ENCODE measurements at places on chromosomes 5 and 9. TPM values are rescaled to one million over a fixed set of nuclear protein-coding genes. Genes with fewer than 3 reads are reported as not detected.

DNA sequence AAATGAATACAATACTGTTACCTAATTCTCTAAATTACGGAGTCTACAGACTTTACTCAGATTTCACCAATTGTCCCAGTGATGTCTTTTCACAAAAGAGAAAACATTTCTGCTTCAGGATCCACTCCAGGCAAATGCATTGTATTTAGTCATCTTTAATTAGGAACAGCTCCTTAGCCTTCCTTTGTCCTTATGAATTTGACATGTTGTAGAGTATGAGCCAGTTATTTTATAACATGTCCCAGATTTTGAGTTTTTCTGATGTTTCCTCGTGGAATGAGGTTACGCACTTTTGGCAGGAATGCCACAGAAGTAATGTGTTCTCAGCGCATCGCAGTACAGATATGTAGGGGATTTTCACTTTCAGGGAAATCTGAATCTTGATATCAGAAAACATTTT is 10.5 kb downstream of the HABP4 start:
- no peak for DNase-seq

GRCh38 chr9:73129941-73130685 is 21.6 kb upstream of the ANXA1 start:
- no peak for DNase-seq

DNA sequence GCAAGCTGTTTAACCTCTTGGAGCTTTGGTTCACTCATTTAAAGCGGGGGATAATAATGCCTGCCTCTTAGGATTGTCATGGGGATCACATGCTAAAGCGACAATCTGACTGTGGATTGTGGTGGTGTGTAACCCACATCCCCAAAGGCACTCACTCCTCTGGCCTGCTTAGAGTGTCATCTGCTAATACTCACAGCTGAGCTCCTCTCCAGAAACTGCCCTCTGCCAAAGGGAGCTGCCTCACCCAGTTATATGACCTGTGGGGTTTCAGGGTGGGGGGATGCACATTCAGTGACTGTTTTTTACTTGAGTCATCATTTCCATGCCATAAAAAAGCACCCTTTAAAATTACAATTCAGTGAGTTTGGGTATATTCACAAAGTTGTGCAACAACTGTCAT is 110.0 kb upstream of the SPOCK1 start:
- no peak for DNase-seq

- DNase-seq, result no peak
These were observed 496.9 kb upstream of the ADAMTS16 start for GRCh38 chr5:4643190-4643589.

GRCh38 chr9:127368852-127369402 is 28.0 kb upstream of the SLC2A8 start:
- no peak for DNase-seq

KIAA0825 gene
- 4.4 TPM for polyA plus RNA-seq

DNA sequence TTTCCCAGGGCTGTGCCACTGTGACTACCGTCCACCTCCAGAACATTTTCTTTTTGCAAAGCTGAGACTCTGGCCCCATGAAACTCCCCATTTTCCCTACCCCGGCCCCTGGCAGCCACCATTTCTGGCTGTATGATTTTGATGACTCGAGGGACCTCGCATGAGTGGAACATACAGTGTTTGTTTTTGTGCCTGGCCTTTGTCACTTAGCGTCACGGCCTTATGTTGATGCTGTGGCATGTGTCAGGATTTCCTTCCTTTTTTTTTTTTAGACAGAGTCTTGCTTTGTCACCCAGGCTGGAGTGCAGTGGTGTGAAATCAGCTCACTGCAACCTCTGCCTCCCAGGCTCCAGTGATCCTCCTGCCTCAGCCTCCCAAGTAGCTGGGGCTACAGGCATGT is 42.7 kb downstream of the ASS1 start:
- DNase-seq, result no peak

DNA sequence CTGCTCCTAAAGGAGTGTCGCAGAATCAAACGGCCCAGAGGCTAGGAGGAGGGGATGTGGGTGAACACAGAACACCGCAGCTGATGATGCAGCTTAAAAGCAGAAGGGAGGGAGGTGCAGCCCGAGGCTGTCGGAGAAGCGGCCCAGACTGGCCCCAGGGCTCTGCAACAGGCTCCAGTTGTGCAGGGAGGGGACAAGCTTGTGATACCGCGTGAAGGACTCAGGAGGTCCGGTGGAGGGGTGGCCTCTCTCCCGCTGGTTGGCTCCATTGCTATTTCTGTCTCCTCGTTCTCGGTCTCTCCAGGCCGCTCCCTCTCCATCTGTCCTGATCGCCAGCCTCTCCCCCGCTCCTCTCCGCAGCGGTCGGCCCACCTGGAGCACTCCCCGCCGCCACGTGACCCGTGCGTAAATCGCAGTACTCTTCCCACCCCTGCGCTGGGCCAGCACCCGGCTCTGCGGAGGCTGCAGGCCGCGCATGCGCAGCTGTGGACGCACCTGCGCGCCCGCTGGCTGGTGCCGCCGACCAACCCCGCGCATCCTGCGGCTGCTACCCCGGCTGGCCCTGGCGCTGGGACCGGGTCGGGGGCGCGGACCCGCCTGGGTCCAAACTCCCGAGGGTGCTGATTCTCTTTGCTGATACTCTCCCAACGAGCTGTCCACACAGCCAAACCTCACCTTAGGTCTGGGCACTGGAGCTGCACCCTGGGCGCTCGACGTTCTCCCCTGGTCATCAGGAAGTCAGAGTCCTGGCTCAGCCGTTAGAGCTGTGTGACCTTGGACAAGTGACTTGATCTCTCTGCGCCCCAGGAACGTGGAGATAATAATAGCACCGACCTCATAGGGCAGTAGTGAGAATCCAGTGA is 3.7 kb upstream of the STXBP1 start:
- DNase-seq, result no peak

- no peak for DNase-seq
These were observed 584.4 kb downstream of the PSAT1 start for GRCh38 chr9:78881295-78881694.

DNA sequence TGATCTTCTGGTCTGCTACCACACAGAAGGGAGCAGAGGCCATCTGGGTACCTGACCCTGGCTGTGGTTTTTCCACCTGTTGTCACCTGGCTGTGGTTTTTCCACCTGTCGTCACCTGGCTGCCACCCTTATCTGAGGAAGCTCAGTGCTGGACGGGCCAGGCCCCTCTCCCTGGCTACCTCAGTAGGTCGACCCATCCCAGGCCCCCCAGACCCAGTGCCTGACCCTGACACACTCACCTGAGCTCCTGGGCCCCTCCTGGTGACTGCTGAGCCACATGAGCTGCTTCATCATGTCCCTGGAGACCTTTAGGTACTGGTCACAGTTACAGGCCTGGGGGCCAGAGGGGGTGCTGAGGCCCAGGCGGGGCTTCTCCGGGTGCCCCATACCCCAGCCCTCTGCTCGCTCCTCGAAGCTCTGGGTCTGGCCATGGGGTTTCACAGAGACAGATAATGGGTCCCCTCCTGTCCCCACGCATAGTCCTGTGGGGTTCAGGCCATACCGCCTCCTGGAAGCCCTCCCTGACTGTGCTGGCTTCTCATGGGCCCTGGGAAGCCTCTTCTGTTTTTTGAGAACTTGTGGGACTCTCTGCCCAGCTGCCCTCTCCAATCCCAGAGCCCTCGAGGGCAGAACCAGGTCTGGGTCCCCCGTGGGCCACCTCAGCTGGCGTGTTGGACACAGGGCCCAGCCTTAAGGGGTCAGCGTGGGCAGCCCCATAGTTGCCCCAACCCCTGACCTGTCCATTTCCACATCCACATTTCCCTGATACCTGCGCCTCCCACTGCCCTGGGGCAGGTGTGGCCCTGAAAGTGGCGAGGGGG is 7.5 kb upstream of the NRARP start:
- DNase-seq, result no peak
